Cortex of kidney (tissue), 1 donor: ENCODE measurements at places on chromosomes 2 and 18.

DNA sequence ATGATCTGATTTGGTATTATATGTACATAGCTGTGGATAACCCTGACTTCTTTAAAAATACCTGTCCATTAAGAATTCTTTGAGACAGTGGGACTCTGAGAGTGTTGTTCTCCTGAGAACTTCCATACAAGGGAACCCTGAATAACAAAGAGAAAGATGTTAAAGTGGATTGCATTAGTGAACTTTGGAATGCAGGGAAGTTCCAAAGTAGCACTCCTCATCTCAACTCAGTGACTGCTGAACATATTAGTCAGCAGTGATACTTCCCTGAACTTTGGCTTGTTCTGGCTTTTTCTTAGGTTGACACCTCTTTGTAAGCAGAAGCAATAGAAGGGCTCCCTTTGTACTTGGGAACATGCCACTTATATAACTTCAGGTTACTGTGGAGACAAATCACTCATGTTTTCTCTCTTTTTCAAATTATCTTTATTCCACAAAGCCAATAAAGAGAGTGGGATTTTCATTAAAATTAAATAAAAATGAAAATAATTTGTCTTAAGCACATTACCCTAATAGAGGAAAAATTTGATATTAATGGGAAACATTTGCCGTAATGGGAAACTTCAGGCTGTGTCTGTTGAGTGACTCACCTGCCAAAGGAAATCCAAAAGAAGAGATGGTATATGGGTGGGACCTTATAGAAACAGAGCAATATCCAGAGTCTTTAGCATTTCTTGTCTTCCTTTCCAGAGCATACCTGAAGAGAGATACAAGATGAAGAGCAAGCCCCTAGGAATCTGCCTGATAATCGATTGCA is 33.3 kb downstream of the CFLAR start:
- DNase-seq, result no peak

DNA sequence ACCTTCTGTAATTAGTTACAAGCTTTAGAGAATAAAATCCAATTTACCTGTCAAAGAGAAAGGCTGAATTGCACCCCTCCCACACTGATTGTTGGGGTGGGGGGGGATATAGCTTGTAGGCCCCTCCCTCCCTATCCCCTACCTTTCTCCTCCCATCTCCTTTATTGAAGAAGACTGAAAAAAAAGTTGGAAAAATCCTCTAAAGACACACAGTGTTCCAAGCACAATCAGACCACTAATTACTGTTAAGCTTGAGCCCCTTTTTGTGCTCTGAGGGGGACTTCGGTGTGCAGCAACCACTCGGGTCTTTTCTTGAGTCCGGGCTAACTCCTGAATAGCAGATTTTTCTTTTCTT is 43.0 kb upstream of the FZD5 start:
- DNase-seq, result no peak

- no peak for DNase-seq
These were observed 216.0 kb downstream of the DSEL start for GRCh38 chr18:67300498-67300897.

GRCh38 chr18:76528477-76529432 is 33.7 kb upstream of the ZNF516 start:
- no peak for DNase-seq

DNA sequence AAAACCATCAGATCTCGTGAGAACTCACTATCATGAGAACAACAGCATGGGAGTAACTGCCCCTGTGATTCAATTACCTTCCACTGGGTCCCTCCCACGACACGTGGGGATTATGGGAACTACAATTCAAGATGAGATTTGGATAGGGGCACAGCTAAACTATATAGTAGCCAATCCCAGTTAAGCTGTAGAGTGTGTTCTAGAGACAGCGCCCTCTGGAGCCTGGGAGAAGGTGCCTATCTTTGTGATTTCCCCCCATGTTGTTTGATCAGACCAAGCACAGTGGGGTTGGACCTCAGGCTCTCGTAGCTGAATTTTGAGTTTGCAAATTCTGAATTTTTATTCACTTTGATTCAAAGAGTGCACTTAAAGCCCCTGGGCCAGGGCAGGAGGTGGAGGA is 108.2 kb upstream of the TWIST2 start:
- no peak for DNase-seq

DNA sequence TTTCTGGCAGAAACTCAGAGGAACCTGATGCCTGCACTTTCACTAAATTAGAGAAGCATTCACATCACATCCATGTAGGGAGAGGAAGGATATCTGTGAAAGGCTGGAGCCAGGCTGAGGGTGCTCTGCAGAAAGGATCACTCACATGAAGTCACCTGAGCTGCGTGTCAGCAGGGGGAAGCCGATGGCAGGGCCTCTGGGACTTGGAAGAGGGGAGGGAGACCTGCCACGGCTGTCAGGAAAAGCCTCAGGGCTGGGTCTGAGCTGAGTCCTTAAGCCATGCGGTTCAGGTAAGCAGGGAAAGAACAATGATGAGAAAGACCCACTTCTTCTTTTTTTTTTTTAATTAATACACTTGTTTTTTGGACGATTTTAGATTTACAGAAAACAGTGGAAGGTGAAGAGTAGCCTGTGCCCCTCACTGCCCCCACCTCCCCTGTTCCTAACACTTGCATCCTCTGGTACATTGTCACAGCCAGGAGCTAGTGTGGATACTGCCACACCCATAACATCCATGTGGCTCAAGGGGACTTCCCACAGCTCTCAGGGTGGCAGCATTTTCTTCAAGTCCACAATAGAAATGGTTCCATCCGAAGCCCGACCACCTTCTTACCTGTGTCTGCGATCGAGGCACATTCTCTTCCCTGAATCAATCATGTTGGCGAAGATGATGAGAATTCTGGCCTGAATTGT is 156.5 kb upstream of the TPO start:
- no peak for DNase-seq

DNA sequence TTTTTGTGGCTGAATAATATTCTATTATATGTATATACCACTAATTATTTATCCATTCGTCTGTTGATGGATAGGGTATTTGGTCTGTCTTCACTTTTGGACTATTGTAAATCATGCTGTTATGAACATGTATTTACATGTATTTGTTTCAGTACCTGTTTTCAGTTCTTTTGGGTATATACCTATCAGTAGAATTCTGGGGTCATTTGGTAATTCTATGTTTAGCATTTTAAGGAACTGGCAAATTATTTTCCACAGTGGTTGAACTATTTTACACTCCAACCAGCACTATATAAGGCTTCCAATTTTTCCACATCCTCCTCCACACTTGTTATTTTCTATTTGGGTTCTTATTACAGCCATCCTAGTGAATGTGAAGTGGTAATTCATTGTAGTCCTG is 12.4 kb upstream of the TANK start:
- no peak for DNase-seq

- DNase-seq, result no peak
These were observed 19.1 kb downstream of the MAL start for GRCh38 chr2:95044601-95045000.

DNA sequence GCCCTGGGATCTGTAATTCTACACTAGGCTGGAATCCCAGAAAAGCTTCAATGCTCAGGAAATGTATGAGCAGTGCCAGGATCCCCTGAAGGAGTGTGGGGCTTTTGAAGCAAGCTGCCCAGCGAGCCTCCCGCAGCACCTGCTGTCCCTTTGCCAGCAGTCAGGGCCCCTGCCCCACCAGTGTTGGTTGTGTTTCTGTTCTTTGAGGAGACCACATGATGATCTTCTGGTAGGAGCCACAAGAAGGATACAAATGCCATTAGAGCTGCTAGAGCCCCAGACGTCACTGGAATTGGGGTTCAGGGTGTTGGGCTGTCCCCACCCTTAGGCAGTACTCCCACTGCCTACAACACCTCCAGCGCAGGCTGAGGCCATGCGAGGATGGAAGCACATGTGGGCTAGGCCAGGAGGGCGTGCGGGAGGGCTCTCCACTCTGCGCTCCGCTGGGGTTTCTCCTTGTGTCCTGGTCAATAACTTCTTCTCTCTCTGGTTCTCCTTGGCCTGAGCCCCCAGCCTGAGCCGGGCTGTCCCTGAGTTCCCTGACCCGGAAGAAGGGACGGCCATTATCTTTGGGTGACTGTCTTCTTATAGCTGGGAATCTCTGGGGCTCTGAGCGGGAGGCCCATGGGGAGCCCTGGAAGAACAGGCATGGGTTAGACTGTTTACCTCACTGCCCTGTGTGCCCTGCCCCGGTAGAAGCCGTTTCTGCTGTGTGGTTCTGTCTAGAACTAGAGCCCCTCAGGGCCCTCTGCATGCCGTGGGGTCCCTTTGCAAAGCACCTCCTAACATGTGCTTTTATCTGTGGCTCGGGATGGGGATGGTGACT is 73.9 kb downstream of the LRRFIP1 start:
- no peak for DNase-seq

GRCh38 chr2:42918671-42919318 is 126.4 kb upstream of the HAAO start:
- DNase-seq, result no peak
